ENCODE measurements at places on chromosomes 11 and 22. TPM values are rescaled to one million over a fixed set of nuclear protein-coding genes. Genes with fewer than 3 reads are reported as not detected.

The PRG3 gene
- total RNA-seq = not detected

The ISX gene
- not detected for total RNA-seq

The SULT4A1 gene
- total RNA-seq = not detected

The IFITM1 gene
- total RNA-seq = 344 TPM

The SMIM35 gene
- 0.13 TPM for total RNA-seq

The MPPED2 gene
- total RNA-seq = not detected

The MYO7A gene
- total RNA-seq = 0.57 TPM

The C22orf39 gene
- 31.6 TPM for total RNA-seq

The KCNK7 gene
- 5.7 TPM for total RNA-seq

The CSF2RB gene
- 8.0 TPM for total RNA-seq

GRCh38 chr11:78428266-78428636, 10.6 kb upstream of the GAB2 start:
- no peak for DNase-seq

GRCh38 chr22:24225044-24225601, 19.8 kb downstream of the GGT5 start:
- no peak for DNase-seq

GRCh38 chr11:15910761-15911160, 445.6 kb downstream of the SOX6 start:
- no peak for DNase-seq

DNA sequence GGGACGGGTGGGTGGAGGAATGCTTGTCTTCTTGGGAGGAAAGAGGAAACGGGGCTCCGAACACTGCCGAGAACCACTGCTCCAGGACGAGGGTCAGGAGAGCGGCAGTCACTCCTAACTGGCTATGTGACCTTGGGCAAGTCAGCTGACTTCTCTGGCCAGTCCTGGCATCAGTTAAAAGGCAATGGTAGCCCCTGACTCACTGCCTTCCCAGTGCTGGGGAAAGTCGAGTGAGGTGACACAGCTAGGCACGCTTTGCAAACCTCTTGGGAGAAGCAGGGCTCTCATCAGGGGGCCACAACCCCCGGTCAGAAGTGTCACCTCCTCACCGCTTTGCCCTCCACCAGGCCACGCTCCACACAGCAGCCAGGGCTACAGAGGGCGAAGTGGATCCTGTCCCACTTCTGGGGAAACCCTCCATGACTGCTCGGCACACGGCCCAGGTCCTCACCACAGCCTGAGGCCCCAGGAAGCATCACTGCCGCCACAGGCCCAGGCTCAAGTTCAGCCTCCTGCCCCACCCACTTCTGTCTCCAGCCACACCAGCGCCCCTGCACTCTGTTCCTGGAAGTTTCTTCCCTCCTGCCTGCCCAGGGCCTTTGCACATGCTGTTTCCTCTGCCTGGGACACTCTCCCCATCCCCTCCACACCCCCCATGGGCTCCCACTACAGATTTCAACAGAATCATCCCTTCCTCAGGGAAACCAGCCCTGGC, 16.3 kb downstream of the IL2RB start:
- DNase-seq = no peak

GRCh38 chr11:120188371-120188770, 22.5 kb upstream of the OAF start:
- no peak for DNase-seq

DNA sequence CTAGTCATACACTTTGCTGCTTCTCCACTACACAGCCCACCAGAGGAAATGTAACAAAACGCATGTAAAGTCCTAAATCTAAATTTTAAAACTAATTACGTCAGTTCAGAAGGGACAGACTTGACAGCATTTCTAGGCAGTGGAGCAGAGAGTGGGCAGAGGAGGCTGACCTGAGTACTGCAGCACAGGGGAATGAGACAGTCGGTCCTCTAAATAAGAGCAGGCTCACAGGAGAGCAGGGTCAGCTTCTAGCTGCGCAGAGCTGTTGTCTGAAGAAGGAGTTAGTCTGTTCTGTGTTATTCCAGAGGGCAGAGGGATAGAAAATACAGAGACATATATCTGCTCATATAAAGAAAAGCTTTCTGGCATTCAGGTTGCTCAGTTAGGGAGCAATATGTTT, 40.3 kb downstream of the JHY start:
- DNase-seq = no peak

DNA sequence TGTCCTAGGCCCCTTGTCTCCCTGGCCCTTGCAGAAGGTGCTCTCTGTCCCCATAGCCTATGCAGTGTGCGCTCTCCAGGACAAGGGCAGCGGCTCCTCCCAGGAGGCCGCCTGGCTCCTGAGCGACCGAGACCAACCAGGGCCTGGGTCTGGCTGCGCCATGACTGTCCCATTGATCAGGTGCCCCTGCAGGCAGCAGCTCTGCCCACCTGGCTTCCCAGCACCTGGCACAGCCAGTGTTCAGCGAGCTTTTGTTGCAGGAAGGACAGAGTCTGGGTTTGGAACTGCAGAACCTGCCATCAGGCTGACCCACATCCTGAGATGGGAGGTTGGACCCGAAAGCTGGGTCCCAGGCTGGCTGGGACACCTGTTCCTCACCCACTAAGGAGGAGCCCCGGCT, 1001.1 kb downstream of the BRD1 start:
- no peak for DNase-seq

- no peak for DNase-seq
Observed at GRCh38 chr22:28259774-28260312, 340.8 kb upstream of the PITPNB start.

- no peak for DNase-seq
Observed at GRCh38 chr22:25628494-25628893, 64.0 kb downstream of the GRK3 start.

GRCh38 chr11:73002214-73002613, 139.9 kb downstream of the FCHSD2 start:
- no peak for DNase-seq

DNA sequence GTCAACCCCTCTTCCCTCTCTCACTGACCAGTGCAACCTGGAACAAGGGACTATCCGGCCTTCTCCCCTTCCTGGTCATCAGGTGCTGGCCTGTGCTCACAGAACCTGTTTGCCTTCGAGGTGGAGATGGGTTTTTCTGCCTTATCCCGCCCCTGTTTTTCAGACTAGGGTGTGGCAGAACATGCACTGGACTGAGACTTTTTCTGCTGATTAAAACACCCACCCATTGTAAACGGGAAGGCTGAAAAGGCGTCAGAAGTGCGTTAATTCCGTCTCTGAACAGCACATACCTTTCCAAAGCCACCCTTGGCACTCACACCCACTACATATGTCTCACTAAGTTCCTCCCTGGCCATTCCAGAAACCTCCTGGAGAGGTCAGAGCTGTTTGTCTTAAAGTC, 4.4 kb upstream of the B3GNT6 start:
- no peak for DNase-seq

- DNase-seq = no peak
Observed at GRCh38 chr11:102791271-102792036, 6.5 kb downstream of the MMP1 start.

DNA sequence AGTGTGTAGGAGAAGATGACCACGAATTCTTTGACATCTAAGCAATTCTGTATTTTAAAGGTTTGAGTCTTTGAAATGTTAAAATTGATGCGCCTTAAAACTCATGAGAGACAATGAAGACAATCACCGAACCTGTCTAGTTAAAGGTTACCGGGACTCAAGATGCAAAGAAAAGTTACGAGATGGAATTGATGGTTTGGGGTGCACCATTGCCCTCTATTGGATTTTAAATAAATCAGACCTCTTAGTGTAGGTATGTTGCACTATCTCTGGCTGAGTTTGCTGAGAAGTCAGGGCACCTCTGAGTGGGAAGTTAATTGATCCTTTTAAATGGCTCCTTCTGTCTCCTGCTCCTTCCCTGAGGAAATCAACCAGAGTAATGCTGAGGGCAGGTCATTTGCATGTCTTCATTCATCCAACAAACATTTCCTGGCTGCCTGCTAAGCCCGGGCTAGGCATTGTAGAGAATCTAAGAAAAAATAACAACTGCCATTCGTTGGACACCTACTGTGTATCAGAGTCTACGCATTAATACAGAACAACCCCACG, 19.4 kb upstream of the TMA7B start:
- DNase-seq = no peak

GRCh38 chr11:13152736-13153541, 124.7 kb upstream of the BMAL1 start:
- no peak for DNase-seq

GRCh38 chr11:118427707-118428106, 8.6 kb upstream of the KMT2A start:
- no peak for DNase-seq

GRCh38 chr11:58577555-58578135, 1.2 kb upstream of the ZFP91 start:
- peak; percentile 75 for DNase-seq

DNA sequence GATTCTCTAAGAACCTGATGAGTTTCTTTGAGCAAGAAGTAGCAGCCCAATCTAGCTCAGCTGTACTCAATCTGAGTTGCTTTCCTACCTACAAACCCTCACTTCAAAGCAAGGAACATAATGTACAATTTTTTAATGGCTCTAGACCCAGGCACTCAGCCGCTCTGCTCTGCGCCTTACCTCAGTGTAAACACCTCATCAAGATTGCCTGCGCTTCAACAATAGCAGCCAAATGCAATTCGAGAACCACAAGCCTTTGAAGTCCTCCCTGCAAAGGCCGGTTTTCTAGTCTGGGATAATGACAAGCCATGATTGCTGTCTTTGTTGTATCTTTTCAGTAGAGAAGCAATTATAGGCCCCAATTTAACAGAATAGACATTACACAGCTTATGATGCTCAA, 38.0 kb downstream of the JHY start:
- no peak for DNase-seq

GRCh38 chr11:12998336-12998735, 10.8 kb upstream of the RASSF10 start:
- DNase-seq = no peak

GRCh38 chr11:6663794-6664469, 8.3 kb upstream of the DCHS1 start:
- no peak for DNase-seq

DNA sequence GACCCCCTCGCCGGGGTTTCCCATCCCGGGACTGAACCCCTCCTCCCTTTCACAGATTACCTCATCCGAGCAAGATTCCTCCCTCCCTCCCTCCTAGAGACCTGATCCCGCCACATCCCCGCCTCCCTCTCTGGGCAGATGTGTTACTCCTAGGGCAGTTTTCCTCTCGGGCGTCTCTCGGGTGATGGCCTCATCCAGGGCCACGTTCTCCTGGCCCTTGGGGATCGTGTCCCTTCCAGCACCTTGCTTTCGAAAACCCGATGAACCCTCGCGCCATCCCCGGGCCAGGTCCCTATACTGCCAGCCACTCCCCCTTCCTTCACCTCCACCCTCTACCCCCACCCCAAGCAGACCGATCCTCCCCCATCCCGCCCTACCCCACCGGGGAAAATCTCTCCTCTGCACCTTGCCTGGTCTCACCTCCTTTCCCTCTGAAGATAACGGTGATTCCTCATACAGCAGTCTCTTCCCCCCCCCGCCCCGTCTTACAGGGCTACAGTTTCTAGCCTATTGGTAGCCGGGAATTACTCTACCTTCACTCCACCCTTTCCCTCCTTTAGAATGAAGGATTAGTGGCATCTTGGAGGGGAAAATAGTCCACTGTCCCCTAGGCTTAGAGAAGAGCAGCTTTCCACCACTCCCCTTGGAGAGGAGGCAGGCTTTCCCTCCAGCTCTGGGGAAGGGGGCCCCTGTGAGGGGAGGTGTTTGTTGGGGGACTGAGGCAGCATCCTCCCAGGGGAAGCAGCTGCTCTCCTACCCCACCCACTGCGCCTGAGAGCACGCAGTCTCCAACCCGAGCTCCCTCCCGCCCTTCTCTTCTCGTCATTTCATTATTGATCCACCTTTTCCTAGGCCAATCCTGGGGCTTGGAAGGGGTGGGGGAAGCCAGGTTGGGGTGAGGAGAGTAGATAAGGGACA, 1.2 kb downstream of the KMT2A start:
- DNase-seq = peak; percentile 43

- DNase-seq = no peak
Observed at GRCh38 chr11:73164803-73165540, 22.9 kb upstream of the FCHSD2 start.

DNA sequence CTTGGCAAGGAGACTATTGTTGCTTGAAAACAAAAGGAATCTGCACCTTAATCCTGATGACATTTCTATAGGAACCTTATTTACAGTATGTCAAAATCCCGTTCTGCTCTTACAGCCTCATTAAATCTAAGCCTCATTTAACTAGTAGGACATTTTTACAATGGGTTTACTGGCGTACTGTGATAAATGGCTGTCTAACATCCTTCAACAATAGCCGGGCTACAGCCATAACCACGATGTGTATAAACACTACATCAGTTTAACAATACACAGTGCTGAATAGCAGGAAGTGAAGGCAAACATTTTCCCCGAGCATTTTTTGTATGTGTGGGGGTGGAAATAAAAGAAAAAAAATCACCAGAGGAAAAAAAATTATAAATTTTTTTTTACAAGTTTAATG, 131.2 kb downstream of the ARL14EP start:
- DNase-seq = no peak

GRCh38 chr22:43796567-43796966, 15.5 kb downstream of the EFCAB6 start:
- DNase-seq = no peak

DNA sequence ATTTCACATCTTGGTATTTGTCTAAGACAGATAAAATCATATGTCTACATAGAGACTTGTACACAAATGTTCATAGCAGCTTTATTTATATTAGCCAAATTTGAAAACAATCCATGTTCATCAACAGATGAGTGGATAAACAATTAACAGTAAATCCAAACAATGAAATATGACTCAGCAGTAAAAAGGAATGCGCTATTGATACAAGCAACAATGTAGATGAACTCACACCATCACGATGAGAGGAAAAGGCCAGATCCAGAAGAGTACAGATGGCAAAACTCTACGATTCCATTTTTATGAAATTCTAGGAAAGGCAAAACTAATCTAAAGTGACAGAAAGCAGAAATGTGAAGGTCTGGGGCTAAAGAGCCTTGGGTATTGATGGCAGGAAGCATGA, 384.3 kb downstream of the NTM start:
- DNase-seq = no peak

DNA sequence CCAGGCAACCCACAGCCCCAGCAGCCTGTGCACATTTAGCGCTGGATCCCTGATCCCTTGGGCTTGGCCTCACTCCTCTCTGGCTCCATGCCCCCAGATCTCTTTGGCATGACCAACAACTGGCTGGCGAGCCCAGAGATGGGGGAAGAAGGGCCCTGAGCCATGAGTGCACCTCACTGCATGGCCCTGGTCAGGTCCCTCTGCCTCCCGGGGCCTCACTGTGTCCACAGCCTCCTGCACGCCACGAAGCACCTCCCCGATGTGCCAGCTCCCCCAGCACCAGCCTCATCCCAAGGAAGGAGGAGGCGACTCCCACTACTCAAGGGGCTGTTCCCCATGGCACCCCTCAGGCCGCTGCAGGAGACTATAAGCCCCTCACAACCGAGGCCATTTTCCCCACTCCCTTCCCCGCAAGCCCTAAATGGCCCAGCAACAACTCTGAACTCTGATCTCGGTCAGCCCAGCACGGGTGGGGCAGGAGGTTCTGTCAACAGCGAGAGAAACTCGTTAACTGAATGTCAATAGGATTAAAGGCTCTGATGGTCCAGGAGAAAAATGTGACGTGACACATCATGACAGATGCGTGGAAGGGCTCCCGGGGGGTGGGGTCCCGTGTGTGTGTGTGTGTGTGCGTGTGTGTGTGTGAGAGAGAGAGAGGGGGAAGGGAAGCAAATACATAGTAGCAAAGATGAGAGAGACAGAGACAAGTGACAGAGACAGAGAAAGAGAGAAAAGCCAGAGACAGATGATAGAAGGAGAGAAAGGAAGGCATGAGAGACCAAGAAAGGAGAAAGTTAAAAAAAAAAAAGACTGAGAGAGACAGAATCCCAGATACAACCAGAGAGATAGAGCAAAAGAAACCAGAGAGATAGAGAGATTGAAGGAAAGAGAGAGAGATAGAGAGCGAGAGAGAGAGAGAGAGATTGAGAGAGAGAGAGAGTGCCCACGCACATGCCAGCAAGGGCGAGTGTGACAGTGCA, 28.4 kb upstream of the SYT7 start:
- DNase-seq = no peak

All from T-helper 17 cell (primary cell).